ENCODE measurements at places on chromosomes 3 and 15. TPM values are rescaled to one million over a fixed set of nuclear protein-coding genes. Genes with fewer than 3 reads are reported as not detected.
A peak's percentile ranks its signal among the peaks of the same experiment; 100 is the strongest.

GRCh38 chr3:152770296-152770695, 64.6 kb upstream of the P2RY1 start:
- H3K36me3 ChIP-seq: no peaks in the 10 kb centered on the region
- no peak overlapping the region for H3K27ac ChIP-seq
- DNase-seq: no peak
- H3K4me1 ChIP-seq: no peaks in the 10 kb centered on the region
- no peak overlapping the region for H3K4me3 ChIP-seq

GRCh38 chr3:52037291-52037690, 19.1 kb downstream of the DUSP7 start:
- H3K4me3 ChIP-seq: no peak overlapping the region
- H3K27ac ChIP-seq: no peak overlapping the region
- H3K4me1 ChIP-seq: no peaks in the 10 kb centered on the region
- no peak for DNase-seq
- no peaks in the 10 kb centered on the region for H3K36me3 ChIP-seq
- H3K27me3 ChIP-seq: no peaks in the 10 kb centered on the region

- H3K4me1 ChIP-seq: no peaks in the 10 kb centered on the region
- no peak for DNase-seq
- H3K4me3 ChIP-seq: no peak overlapping the region
- no peak overlapping the region for H3K27ac ChIP-seq
- no peaks in the 10 kb centered on the region for H3K27me3 ChIP-seq
These were observed 24.0 kb upstream of the RAF1 start for GRCh38 chr3:12687948-12688347.

GRCh38 chr3:126540951-126541627, 17.1 kb downstream of the CHST13 start:
- H3K27me3 ChIP-seq: peaks cover 5% of the 10 kb centered on the region
- no peak for DNase-seq
- H3K27ac ChIP-seq: no peak overlapping the region
- no peaks in the 10 kb centered on the region for H3K4me1 ChIP-seq

GRCh38 chr15:80703965-80704364, 8.9 kb downstream of the ABHD17C start:
- H3K4me1 ChIP-seq: peaks cover 6% of the 10 kb centered on the region
- DNase-seq: no peak
- H3K36me3 ChIP-seq: no peaks in the 10 kb centered on the region
- H3K4me3 ChIP-seq: no peak overlapping the region
- H3K27me3 ChIP-seq: no peaks in the 10 kb centered on the region
- H3K27ac ChIP-seq: peak overlapping the region; percentile 92

DNA sequence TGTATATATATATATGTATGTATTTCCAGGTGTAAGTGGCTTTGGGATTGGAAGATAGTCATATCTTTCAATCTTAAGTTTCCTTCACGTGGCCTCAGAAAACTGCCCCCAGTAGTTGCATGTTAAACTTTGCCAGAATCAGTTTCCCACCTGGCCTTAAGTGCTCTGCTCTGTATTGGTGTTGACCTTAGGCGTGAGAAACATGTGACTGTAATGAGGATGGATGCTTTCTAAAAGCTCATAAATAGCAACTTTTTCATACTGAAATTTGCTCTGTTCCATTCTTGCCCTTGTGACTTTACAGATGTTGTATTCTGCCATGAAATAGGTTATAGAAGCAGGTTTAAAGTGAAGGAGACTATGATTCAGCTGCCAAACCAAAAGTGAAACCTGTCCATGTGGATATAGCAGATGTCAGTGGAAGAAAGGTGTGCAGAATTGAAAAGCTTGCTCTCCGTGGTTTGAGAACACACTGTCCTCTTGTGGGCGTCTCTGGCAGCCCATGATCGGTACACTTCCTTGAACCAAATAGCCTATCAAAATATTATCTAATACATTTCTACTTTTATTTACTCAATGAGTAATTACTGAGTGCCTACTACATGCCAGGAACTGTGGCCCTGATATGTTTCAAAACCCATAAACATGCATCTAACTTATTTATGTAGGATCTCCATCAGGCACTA, 15.8 kb downstream of the SCG5 start:
- DNase-seq: no peak
- H3K4me1 ChIP-seq: no peaks in the 10 kb centered on the region
- no peak overlapping the region for H3K4me3 ChIP-seq
- no peaks in the 10 kb centered on the region for H3K27me3 ChIP-seq
- H3K27ac ChIP-seq: no peak overlapping the region
- no peaks in the 10 kb centered on the region for H3K36me3 ChIP-seq

DNA sequence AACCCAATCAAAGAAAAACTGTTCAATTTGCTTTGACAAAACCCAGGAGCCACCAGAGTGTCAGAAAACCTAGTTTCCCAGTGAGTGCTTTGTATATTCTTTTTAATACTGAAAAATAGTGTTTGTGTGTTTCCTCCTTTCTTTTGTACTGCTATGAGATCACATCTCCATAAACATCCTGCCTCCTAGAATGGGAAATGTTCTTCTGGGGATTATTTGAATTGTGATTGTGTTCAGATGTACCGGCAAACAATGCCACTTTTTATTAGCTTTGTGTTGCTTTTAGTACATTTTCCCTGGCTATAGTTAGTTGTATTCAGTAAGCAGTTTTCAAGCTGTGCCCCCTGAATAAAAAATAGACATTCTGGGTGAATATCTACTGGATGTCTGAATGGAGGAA, 148.0 kb upstream of the NR2E3 start:
- no peak for DNase-seq
- no peak overlapping the region for H3K27ac ChIP-seq
- H3K4me3 ChIP-seq: no peak overlapping the region
- no peaks in the 10 kb centered on the region for H3K36me3 ChIP-seq
- no peaks in the 10 kb centered on the region for H3K27me3 ChIP-seq

Gene BUB1B
- polyA plus RNA-seq: 0.69 TPM

Gene GOLGA8M
- polyA plus RNA-seq: 0.95 TPM

Gene DLL4
- polyA plus RNA-seq: 5.8 TPM
